ENCODE measurements at places on chromosomes 4 and X.
A peak's percentile ranks its signal among the peaks of the same experiment; 100 is the strongest.

DNA sequence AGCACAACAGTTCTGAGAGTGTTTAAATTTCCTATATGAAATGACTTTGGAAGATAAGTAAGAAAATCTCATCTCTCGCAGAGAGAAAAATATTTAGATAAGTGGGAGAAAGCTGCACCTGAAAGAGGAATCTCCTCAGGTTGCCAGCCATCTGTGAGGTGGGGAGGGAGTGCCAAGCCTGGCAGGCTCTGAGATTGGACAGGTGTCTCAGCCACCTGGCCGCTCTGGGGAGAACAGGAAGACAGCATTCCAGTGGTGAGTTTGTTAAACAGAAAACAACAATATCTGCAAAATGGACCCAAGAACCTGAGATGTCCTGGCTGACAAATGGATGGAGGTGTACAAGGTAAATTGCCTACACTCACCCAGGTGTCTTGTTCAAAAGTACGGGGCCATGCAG lies 31.3 kb downstream of the EMCN start:
- DNase-seq = no peak

DNA sequence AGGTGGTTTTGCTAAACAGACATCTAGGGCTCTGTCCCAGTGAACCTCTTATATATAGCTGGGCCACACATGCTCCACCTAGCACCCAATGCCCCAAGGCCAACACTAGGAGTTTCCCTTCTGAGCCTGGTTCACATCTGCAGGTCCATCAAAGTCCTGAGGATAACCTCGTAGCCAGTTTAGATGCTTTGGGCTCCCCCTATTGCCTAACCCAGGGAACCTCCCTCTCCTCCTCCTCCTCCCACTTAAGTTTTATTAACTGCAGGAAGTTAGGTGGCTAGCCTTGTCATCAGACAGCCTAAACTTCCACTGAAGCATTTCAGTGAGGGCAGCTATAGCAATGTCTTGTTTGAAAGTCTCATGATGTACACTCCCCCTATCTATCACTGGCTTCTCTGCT lies 88.0 kb downstream of the GUCY2F start:
- no peak for DNase-seq

DNA sequence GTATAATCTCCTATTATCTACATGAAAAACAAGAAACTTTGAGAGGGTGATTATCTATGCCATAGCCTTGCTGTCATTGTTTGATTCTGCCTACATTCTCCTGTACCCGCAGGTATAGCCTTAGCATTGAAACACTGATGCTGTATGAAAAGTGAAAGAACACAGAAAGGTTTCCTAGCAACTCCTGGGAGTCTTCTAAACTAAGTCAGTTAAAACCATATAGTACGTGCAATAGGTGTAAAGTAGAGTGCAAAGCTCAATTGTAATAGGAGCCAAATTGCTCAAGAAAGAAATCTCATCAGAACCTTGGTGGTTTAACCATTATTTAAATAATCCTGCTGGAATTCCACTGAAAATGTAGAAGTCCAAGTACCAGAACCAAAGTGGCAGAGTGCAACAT lies 489.7 kb downstream of the PCDH10 start:
- DNase-seq = no peak

GRCh38 chr4:168724686-168725411 lies 228.0 kb downstream of the PALLD start:
- no peak for DNase-seq

DNA sequence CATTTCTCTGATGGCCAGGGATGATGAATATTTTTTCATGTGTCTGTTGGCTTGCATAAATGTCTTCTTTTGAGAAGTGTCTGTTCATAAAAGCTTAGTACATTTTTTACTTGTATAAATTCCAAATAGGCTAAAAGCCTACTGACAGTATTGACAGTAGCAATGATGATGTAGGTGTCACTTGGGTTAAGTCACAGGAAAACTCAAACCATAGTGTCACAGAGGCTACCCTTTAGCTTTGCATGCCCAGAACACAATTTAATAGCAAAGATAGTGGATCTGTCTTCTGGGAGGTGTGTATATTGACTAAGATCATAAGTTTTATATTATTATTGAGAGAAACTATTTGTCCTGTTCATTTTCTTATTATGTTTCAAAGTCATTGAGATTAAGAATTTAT lies 8.1 kb downstream of the RP2 start:
- no peak for DNase-seq

DNA sequence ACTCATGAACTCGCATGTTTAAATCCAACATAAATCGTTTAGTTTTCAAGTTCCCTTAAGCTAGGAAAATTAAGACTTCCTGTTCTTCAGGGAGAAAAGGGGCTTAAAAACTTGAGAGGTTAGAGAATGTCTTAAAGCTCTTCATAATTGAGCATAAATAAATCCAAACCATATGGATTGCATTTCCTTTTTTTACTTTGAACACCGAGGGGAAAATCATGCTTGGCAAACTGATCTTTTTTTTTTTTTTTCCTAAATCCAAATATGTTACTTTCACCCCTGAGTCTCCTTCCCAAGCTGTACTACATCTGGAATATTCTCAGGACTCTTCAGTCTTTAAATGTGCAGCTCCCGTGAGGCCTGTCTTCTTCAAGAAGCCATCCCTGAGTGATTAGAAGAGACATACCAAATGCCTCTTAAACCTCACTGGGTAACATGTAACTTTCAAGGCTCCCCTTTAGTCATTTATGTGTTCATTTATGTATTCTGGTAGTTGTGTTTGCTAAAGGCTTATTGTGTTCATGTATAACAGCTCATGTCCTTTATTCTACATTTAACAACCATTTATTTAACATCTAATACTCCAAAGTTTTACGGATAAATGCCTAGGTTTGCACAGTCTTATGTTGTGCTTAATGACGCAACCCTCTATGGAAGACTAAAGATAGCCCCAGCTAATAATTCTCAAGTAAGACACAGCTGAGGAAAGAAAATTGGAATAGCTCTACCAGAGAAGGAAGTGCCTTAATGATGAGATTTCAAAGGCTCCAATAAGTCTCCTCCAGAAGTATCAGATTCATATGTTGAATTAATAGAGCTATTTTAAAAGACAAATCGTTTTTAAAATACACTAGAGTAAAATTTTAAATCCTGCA lies 107.0 kb downstream of the AGTR2 start:
- peak; percentile 42 for DNase-seq

DNA sequence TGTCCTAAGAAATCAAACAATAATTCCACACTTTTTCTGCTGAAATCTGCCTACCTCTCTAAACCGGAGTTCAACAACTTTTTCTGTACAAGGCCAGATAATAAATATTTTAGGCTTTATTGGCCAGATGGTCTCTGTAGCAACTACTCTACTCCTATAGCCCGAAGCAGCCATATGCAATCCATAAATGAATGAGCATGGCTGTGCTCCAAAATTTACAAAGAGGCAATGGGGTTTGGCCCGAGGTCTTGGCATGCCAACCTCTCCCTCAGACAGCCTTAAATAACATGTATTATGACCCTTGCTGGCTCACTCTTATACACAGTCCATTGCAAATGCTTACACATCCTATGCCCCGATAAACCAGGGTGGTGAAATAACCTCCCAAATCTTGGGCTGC lies 98.6 kb upstream of the GPM6A start:
- DNase-seq = no peak

- DNase-seq = no peak
Measured at GRCh38 chr4:155954939-155955338, 1.3 kb upstream of the CTSO start.

GRCh38 chr4:44766453-44766852 lies 40.1 kb upstream of the GNPDA2 start:
- no peak for DNase-seq

Measured in left forelimb (tissue), 1 donor.